ENCODE measurements at places on chromosomes 5 and 9.

DNA sequence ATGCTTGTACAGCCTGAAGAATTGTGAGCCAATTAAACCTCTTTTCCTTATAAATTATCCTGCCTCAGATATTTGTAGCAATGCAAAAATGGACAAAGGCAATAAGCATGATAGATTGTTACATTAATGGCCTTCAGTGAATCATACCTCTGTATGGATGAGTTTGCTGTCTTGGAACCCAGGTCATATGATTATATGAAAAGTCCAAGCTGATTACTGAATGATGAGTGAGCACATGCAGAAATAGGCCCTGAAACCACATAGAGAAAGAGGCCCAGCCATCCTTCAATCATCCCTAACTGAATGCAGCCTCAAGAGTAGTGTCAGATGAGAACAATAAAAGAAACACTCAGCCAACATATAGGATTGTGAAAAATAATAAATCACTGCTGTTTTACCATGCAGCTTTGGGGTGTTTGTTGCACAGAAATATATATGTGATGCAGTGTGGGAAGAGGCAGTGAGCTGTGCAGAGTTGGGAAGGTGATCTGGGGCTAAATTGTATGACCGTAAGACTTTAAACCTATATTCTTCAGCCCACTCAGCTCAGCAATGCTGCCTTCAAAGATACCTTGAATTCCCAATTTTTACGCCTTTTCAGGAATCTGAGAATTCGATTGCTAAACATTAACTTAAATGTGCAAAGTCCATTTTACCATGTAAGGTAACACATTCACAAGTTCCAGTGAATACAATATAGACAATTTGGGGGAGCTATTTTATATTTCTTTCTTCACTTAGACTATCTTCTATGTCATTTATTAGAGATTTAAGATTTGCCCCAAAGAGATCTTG lies 36.3 kb upstream of the SHISAL2B start:
- peak; percentile 58 for DNase-seq

GRCh38 chr5:176788091-176788490 lies 22.3 kb upstream of the UNC5A start:
- no peak for DNase-seq

DNA sequence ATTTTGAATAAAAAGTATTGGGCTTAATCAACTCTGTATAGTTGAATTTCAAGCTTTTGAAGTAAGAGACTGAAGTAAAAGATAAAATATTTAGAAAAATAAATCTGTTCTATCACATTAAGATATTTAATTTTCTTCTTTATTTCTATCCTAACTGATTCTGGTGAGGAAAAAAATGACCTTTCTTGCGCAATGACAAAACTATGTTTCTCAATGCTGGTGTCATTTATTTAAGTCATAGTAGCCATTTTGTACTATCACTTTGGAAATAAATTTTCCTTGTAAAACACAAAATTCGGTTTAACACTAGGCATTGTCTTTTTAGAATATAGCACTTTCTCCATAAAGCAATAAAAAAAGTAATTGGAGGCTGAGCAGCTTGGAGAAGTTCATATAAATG lies 728.0 kb downstream of the CDH9 start:
- DNase-seq = no peak

DNA sequence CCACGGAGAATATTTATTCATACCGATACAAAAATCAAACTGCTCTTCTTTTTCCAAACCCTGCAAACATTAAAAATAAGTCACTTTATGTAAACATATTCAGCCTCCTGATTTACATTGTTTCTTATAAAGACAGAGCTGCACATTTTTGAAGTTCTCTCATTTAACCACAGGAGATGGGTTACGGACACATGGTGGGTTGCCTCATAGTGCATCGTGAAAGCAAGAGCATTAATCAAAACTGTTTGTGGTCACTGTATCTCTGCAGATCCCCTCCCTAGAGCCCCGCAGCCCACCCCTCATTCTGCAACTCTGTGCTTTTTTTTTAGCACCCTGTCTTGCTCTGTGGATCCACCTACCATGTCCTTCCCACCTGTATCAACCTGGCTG lies 43.3 kb upstream of the EQTN start:
- DNase-seq = no peak

DNA sequence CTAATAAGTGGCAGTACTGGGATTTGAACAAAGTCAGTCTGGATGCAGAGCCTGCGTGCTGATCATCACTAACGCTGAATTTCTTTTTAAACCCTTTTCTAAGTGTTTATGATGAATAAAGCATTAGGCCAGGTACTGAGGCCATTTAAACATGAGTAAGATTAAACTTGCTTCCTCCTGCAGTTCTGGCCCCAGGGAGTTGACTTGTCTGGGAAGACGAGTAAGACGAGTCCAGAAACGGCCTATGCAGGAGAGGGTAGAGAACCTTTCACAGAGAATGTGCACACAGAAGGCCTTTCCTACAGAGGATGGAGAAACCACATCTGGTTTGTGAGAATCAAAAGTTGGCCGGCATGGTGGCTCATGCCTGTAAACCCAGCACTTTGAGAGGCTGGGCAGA lies 42.9 kb downstream of the SPRY4 start:
- no peak for DNase-seq

- DNase-seq = peak; percentile 94
Measured at GRCh38 chr9:35161713-35162604, at the start of gene UNC13B. Gene UNC13B, plus strand, starts transcription at chr9:35162009. Its CDS starts 275 bp downstream, at chr9:35162284.
